NCI-H510A (cell line): ENCODE measurements at places on chromosomes 2 and 18.

GRCh38 chr2:142745691-142746090, 131.8 kb upstream of the KYNU start:
- DNase-seq: no peak

DNA sequence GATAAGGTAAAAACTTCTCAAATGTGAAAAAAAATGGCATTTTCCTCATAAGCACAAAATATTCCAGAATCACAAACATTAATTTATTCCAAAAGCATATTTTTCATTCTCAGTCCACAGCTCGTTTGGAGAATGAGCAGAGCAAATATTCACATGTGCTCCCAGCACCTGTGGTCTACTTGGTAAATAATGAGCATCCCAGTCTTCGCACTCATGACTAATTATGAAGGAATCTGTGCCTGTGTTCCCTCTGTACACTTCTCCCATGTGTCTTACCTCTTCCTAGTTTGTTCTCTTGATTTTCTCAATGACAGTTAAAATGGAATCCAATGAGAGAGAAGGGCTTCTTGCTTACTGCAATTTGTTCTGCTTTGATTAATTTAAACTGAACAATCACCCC, 671.0 kb upstream of the SOX11 start:
- DNase-seq: peak; percentile 3

- no peak for DNase-seq
Measured at GRCh38 chr2:158114516-158114915, 12.8 kb downstream of the UPP2 start.

DNA sequence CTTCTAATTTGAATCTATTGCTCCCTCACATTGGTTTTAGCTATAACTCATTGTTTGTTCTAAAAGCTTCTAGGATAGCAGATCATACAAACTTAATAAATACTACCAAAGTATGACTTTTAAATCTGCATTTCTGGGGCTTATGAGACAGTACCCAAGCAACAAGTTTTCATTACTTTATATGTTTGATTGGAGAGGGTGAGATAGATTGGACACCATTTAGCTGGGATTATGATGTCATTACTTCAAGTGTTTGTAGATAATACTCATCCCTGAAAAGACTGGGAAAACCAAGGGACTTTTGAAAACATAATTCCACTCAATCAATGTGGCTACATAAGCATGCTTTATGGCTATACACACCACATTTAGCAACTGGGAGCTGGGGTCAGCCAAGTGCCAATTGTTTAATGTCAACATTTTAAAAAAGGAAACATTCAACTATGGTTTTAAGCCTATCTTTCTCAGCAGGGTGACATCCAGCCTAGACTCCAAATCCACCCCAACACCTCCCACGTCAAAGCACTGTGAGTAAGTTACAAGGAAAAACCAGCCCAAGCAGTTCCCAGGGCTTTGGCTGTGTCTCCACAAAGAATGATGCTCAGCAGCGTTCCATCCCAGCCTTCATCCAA, 119.9 kb downstream of the ETAA1 start:
- no peak for DNase-seq

DNA sequence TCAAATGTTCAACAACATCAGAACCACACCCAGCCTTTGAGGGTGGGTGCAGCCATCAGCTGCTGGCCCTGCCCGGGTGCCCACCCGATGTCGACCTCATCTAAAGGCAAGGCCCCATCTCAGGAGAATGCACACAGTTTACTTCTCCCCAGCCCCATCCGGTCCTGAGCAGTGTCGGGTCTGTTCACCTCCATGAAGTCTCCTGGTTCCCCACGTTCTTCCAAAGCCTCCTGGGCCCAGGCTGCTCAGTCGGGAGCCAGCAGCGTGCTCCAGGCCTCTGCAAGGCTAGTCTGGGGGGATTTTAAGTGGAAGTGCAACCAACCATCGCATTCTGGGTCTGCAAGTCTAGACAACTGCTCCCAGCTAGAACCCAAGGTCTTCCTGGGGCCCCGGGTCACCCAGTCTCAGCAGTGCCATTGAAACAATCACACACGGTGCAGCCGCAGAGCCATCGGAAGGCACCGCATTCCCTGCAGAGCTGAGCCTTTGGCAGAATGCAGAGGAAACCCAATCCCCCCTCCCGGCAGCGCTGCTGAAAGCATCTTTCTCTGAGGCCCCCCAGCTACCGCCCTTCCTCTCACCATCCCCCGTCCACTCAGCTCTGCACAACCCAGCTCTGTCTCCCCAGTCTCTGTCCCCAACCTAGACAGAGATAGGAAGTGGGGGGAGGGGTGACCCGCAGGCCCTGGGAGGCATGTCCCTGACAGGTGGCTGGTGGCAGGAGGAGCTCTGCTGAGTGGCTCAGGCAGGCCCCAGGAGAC, 8.5 kb downstream of the ESPNL start:
- peak; percentile 54 for DNase-seq

- DNase-seq: no peak
Measured at GRCh38 chr2:120885749-120886148, 150.1 kb downstream of the GLI2 start.
